ENCODE measurements at places on chromosomes 5 and 9.

DNA sequence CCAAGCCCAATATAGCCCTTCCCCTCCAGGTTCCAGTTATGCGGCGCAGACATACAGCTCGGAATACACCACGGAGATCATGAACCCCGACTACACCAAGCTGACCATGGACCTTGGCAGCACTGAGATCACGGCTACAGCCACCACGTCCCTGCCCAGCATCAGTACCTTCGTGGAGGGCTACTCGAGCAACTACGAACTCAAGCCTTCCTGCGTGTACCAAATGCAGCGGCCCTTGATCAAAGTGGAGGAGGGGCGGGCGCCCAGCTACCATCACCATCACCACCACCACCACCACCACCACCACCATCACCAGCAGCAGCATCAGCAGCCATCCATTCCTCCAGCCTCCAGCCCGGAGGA, 6.3 kb downstream of the NR4A3 start:
- DNase-seq, result no peak

DNA sequence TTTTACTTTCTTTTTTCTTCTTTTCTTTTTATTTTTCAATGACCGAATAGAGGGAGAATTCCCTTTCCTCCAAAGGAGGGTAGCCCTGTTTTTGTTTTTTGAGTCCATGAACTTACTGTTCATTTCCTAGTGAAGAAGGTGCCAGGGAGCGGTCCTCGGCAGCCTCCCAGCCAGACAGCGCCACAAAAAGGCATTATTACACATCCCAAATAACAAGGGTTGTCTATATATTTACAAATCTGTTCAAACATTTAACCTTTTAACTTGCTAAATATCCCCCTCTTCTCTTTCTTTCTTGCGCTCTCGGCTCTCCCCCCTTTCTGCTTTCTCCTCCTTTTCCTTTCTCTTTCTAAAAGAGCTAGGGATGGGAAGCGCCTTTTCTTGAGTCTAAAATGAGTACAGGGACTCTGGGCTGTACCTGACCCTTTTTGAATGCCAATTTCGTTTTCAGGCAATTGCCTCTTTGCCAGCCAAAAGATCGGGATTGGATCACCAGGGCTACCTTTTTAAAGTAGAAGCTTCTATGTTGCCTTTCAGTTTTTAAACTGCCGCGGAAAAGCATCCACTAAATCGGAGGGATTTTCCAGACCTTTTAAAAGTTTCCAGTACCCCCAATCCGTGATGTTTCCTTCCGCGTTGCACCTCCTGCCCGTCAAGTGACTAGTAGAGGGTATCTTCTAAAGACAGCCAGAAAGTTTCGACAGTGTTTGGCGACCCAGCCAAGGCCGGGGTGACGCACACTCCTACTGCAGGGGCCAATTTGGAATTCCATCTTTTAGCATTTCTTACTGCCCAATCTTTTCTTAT, 125.6 kb downstream of the TMEM161B start:
- no peak for DNase-seq

DNA sequence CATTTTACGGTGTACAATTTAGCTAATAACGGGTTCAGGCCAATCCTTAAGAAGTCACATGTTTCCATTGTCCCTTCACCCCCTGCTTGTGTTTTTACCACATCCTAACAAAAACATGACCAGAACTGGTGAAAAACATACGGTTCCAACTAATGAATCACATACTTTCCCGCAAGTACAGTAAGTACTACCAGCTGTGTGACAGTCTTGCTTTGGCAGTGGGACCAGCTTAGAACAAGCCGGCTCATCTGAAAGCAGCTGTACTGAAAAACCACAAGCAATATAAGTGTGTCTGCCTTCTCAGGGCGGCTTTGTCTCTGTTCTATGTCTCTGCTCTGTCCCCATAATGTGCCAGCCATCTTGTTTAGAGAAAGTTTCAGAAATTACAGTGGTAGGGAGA, 242.5 kb downstream of the BNC2 start:
- no peak for DNase-seq

- DNase-seq, result no peak
These were observed 372.1 kb upstream of the C9orf72 start for GRCh38 chr9:27945386-27945785.

DNA sequence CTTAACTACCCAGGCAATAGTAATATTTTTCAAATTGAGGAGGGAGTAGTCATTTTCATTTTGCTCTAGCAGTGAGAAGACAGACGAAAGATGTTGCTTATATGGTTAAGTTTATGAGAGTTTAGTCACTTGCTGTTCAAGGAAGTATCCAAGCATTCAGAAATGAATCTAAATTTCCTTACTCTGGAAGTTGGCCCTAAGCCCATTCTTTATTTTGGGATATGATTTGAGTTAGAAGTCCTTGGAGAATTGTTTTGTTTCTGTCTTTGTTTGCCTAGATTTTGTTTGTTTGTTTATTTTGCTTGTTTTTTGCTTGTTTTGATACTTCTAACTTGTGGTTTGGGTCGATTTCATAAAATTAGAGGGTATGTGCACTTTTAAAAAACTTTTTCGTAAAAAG, 146.4 kb upstream of the FGF10 start:
- no peak for DNase-seq

- no peak for DNase-seq
These were observed 18.4 kb downstream of the CEL start for GRCh38 chr9:133080161-133080560.

DNA sequence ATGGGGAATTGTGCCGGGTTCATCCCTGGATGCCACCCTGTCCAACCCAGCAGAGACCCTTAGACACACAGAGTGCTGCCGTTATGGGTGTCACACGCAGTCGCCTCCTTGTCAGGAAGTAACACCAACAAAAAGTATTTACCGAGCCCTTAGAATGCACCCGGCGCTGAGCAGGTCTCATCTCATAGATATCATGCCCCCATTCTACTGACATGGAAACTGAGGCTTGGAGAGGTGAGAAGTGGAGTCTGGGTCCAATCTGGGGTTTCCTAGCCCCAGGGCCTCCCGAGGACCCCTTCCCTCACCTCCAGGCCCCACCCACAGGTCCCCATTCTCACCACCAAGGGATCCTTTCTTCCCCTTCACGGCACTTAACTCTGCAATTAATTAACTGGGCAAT, 36.8 kb upstream of the BARHL1 start:
- no peak for DNase-seq

- DNase-seq, result no peak
These were observed 18.5 kb upstream of the RCL1 start for GRCh38 chr9:4774209-4774608.

GRCh38 chr5:41877408-41877807, 7.2 kb upstream of the OXCT1 start:
- DNase-seq, result no peak

DNA sequence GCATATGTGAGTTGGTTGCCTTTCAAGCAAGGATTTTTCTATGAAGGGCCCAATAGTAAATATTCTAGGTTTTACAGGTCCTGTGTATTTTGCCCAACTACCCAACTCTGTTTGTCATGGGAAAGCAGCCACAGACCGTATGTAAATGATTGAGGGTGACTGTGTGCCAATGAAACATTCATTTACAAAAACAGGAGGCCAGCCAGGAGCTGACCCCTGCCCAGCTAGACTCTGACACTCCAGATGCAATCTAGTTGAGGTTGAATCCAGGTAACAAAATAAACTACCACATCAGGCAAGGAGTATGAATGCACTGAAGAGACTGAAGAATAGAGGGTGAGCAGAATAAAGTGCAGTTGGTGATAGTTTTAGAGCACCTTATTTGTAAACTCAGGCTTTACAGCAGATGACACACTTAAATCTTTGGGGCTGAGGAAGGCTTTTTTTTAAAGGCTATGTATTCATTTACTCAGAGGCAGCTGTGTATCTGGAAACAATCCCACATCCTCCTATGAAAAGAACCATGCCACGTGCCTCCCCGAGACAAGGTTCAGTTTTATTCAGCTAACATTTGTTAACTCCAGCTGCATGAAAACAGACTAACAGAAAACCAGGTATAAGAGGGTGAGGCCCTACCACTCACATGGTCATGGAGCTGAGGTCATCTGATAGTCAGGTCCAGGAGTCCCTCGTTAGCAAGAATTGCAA, 60.7 kb downstream of the SLC1A1 start:
- DNase-seq, result no peak

DNA sequence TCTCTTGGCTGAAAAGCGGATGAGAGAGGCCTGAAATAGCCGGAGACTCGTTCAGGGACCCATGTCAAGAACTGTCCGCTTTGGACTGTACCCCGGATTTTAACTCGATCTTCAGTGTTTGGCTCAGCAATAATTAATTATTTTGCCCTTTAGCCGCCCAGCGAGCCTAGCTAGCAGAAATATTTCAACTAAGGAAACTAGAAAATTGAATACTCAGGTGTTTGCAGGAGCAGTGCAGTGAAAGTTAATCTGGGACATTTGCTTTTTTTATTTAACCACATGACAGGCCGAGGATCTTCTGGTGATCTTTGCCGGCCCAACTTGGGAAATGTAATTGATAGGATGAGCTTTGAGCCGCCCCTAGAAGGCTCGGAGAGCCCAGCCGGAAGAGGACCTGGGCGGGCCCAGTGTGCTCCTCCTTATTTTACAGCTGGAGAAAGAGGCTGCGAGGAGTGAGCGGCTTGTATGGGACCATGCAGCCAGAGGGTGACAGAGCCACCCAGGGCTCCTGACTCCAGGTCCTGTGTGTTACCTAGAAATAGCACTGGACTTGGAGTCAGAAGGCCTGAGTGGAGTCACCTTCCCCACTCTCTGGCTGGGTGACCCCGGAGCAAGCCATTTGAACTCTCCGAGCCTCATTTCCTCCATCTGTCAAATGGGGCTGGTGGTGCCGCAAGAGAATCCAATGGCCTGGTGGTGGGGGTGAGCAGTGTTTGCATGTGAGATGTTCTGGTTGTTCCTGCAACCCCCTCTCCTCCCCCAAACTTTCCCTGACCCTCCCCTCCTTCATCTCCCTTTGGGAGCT, 2.4 kb downstream of the PPARGC1B start:
- no peak for DNase-seq

DNA sequence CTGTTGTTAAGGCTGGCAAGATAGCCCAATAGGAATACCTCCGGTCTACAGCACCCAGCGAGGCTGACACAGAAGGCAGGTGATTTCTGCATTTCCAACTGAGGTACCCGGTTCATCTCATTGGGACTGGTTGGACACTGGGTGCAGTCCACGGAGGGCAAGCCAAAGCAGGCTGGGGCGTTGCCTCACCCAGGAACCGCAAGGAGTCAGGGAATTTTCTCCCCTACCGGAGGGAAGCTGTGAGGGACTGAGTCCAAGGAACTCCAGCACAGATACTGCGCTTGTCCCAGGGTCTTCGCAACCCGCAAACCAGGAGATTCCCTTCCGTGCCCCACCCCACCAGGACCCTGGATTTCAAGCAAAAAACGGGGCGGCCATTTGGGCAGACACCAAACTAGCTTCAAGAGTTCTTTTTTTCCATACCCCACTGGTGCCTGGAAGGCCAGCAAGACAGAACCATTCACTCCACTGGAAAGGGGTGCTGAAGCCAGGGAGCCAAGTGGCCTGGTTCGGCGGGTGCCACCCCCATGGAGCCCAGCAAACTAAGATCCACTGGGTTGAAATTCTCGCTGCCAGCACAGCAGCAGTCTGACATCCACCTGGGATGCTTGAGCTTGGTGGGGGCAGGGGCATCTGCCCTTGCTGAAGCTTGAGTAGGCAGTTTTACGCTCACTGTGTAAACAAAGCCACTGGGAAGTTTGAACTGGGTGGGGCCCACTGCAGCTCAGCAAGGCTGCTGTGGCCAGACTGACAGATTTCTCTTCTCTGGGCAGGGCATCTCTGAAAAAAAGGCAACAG, 647.2 kb downstream of the BNC2 start:
- DNase-seq, result no peak

GRCh38 chr5:173915310-173916014, 27.3 kb downstream of the CPEB4 start:
- no peak for DNase-seq

DNA sequence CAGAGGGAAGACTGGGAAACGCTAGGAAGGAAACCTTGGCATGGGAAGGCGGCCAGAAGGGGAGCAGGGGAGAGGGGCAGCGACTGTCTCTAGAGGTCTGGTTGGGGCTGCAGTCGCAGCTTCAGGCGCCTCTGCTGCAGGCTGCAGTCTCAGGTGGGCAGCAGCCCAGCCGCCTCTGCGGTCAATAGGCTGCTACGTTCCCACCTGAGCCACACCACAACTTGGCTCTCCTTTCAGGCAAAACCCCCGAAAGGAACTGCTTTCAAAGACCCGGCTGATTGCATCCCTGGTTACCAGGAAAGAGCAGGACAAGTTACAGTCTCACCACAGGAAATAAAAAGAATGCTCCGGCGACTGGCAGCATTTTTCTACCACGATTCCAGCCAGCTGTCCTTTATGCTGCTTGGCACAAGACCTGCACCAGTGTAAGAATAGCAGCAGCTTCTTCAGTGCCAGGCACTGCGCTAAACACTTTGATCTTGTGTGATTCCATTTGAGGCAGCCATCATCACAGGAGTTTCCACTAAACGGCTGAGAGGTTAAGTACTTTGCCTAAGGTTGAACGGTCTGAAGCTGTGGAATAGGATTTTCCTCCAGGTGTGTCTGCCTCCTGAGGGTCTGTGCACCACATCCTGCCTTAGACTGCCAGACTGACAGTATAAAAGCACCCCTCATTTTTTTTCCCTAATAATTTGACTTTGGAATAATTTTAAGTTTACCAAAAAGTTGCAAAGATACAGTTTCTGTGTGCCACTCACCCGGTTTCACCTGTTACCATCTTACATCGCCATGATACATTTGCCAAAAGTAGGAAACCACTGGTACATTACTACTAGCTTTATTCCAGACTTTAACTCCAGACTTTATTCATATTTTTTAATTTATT, 7.5 kb downstream of the RPS14 start:
- no peak for DNase-seq

DNA sequence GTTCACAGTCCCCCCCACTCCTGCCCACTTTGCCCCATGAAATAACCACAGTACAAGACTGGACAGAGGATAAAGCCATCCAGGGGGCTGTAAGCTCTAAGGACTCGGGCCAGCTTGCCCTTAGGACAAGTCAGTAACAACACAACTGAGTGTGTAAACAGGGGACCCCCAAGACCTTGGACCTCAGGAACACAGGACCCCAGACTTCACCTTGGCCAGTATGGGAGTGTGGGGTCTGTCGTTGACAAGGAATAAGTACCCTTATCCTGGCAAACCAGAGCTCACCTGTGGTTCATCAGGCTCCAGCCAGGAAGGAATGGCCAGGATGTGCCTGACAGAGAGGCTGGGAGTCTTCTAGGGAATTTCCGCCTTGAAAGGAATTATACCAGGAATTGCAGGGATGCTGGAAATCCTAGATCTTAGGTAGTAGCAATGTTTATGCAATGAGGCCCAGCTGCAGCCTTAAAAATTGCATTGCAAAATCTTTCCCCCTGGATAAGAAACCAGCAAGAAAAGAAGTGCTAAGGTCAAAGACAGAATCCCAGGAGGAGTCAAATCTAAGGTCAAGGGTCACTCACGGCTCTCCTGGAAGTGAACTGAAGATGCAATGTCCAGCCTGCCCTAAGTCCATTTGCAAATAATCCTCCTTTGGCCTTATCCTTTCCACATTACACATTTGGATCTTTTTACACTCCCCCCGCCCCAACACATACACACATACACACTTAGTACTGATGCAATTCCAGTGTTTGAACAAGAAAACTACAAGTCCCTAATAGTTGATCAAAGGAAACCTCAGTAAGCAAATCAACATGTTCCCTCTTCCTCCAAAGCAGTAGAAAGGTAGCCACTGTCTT, 27.3 kb upstream of the TDRD7 start:
- no peak for DNase-seq

GRCh38 chr5:120372899-120373298, 91.2 kb upstream of the PRR16 start:
- DNase-seq, result no peak
